HL-60 (cell line): ENCODE measurements at places on chromosomes 5 and 9.

DNA sequence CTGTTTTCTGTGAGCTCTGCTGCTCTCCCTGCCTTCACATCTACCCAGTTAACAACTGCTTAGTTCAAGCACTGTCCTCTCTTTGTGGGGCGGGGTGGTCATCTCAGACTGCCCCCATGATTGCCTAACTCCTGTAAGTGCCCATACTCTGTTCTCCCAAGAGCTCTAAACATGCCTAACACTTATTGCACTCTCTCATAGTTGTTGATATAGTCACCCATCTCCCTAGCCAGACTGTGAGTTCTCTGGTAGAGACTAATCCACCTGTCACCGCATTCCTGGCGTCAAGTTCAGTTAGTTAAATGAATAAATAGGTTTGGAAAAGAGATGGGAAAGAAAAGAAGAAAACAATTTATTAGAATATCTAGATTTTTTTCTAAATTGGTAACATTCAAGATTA lies 18.3 kb upstream of the MUSK start:
- DNase-seq: no peak

DNA sequence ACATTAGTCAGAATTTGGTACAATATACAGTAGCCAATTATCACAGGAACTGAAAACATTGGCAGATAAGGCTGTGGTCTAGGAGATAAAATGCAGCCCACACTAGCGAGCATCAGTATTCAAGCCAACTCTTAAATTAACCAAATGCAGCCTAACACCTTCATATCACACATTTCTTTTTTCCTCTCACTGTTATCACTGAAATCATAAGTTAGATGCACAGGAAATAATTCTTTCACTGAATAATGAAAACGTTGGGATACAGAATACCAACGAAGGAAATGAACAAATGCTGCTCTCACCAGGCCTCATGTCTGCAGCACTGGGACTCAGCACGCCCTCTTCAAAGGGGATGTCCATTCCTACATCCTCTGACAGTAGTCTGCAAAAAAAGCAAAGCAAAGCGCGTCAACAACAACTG lies 109.1 kb upstream of the PCA3 start:
- DNase-seq: no peak

DNA sequence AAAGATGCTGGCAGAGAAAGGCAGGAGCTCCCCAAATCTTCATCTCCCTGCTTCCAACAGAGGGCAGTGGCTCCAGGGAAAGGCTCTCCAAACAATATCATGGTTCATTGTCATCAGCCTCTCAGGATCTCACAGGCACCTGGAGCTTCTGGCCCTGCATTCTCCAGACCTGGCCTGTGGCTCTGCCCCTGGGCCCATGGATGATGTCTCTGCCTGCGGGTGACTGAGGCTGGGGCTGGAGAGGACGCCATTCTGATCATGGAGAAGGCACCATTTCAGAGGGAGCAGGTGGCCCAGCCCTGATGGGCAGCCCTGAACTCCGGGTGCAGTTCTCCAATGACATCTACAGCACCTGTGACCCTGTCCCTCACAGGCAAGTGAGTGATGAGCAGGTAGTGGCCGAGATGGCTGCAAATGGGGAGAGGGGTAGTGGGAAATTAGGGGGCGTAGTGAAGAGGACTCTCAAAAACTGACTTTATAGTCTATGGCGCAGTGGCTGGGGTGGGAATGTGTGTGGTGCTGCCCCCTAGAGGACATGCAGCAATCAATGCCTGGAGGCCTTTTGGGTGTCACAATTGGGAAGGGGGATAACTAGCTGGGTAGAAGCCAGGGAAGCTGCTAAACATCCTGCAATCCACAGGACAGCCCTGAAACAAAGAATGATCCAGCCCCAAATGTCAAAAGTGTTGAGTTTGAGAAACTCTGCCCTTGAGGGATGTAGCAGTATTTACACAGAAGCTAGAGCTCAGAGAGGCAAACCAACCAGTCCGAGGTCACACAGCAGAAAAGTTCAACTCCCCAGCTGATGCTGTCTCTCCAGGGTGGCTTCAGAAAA lies 3.2 kb downstream of the SH3PXD2B start:
- DNase-seq: peak; percentile 32

- DNase-seq: no peak
Measured at GRCh38 chr9:72384710-72385485, 19.9 kb upstream of the ZFAND5 start.

DNA sequence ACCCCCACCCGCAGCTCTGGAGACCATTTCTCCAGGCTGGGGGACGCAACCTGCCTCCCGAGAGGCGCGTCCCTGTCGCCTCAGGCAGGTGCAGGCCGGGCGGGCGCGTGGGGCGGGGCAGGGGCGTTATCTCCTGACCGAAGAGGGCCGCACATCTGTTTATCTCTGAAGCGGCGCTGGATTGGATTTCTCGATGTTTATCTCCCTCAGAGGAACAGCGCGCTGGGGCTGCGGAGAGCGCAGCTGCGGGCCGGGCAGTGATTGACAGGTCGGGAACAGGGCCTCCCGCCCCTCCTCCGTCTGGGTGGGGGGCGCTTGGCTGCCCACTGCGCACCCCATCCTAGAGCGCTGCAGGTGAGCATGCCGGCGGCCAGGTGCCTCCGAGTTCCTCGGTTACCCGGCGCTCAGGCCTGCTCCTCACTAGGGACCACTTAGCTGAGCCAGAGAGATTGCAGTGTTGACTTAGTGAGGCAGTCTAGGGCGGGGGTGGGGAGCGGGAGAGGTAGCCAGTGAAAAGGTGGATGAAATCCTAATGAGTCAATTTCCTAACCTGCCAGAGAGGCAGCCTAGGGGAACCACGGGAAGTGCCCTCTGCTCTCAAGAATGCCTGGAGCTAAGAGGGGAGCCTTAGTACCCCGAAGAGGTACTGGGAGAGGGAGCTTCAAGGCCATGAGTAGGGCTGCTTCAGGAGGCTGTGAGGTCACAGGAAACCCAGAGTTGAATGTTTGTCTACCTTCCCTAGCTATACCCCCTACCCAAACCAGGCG lies 39.6 kb upstream of the TIFAB start:
- no peak for DNase-seq

DNA sequence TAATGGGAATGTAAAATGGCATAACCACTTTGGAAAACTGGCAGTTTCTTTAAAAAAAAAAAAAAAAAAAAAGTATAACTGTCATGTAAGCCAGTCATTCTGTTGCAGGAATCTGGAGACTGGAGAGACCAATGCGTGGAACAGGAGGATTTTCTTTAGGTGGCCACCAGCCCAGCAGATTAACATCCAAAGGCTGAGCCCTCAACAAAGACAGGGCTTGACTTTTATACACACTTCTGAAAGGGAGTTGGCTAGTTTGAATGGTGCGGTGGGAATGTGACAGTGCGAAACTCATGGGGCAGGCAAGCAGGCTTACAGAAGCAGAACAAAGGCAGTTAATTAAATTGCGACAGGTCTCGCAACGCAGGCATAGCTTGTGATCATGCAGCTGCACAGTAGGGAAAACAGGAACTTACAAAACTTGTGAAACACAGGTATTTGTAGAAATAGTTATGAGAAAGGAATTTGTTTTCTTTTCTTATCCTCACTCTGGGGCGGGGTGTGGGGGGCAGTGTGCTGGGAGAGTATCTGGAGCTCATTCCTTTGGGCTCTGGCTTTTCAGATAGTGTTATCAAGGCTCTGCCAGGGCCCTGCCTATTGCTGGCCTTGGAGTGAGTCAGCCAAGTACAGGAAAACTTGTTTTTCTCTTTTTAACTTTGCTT lies 12.0 kb downstream of the UIMC1 start:
- peak; percentile 98 for DNase-seq

- peak; percentile 63 for DNase-seq
Measured at GRCh38 chr5:174327317-174327864, 281.9 kb downstream of the NSG2 start.

- DNase-seq: no peak
Measured at GRCh38 chr5:10446490-10446889, 4.8 kb downstream of the ROPN1L start.

DNA sequence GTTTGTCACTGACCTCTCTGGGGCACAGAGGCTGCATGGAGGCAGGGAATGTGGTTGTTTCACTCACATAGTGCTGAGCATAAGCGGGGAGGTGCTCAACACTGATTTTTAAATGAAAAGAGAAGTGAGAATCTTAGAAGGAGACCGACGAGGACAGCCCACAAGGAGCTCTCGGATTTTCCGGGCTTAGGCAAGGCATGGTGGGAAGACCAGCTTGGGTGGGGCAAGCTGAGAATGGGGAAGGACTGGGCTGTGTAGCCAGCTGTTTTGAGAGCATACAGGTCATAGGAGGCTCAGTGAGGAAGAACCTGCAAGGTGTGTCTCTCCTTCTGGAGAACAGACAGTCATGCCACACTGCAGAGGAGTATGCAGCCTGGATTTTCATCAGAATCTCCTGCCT lies 86.0 kb upstream of the TNFSF8 start:
- DNase-seq: no peak

- DNase-seq: no peak
Measured at GRCh38 chr9:77440057-77440456, 208.1 kb downstream of the GNA14 start.

GRCh38 chr5:41009232-41009631 lies 61.9 kb downstream of the MROH2B start:
- no peak for DNase-seq

DNA sequence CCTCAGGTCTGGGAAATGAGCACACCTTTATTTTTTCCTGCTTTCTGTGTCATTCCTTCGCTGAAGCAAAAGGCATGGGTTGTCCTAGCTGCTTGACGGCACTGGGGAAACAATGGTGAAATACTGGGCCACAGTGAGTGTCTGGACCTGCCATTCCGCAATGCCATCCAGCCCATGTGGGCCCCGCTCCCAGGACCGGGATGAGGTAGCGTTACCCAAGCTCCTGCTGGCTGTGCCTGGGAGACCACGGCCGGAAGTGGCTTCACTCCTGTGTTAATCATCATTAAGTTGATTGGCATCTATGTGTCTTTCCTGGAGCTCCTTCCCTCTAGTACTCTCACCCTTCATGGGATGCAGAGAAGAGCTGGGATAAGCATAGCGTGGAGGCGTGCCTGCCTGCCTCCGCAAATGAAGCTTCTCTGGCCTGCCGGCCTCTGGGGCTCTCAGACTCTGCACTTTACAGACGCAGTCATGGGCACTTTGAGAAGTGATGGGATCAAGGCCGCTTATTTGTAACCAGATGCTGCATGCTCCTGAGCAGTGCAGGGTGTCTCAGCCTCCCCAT lies 16.5 kb upstream of the SMIM32 start:
- no peak for DNase-seq

DNA sequence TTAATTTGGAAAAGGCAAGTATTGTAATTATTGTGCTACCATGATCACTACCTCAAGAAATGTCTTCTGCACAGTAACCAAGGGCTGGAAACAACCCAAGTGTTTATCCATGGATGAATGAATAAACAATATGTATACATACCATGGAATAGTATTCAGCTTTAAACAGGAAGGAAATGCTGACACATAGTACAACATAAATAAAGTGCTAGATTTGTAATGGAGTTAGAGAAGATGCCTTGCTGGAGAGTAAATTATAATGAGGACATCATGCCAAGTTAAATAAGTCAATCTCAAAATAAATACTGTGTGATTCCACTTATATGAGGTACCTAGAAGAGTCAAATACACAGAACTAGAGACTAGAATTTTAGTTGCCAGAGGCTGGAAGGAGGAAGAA lies 160.0 kb downstream of the CCDC192 start:
- DNase-seq: no peak

GRCh38 chr5:51488803-51489642 lies 105.8 kb downstream of the ISL1 start:
- DNase-seq: no peak

DNA sequence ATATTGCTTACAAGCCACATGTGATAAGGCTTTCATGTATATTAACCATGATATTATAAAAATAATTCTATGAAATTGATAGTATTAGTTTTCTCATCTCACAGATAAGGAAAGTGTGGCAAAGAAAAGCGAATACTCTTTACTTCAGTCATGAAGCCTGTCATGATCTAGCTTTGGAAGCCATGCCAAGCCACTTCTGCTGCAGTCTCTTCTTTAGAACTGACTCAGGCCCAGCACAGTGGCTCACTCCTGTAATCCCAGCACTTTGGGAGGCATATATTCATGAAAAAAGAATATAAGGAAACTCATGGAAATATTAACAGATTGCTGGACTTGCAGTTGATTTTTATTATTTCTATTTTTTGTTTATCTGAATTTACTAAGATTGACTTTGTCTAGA lies 42.9 kb upstream of the PJA2 start:
- DNase-seq: no peak

GRCh38 chr5:10684303-10685086 lies 76.5 kb downstream of the DAP start:
- no peak for DNase-seq

DNA sequence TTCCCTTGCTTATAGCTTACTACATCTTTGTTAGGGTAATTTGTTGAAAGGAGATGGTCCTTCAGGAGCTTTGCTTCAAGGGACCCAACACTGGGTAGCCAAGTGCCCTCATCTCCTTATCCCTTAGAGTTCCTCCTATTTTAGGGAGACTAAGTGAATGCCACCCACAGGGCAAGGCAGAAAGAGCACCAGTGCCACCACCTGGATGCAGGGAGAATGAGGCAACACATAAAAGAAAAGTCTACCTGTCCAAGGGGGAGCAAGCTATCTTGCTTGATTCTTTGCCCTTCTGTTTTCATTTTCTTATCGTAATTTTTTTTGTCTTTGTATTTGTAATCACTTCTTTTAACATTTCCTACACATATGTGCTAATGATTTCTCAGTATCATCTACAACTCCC lies 205.5 kb downstream of the NPR3 start:
- no peak for DNase-seq

- no peak for DNase-seq
Measured at GRCh38 chr9:23555851-23556250, 270.2 kb downstream of the ELAVL2 start.

DNA sequence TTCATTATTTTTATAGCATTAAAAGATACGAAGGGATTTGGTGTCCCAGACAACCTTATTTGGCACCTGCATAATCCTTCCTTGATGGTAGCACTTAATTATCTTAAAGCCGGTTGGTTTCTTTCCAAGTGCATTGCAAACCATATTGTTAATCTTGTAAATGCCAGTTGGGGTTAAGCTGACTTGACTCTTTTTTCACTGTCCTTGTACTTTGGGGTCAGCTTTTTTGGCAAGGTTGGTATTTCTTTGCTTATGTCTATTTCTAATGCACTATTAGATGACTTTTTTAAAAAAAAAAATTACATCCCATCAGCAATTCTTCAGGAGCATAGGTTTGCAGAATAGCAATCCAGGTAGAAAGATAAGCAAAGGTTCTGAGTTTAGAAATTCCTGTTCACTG lies 466.8 kb upstream of the TLE4 start:
- DNase-seq: no peak
